Pons (tissue), 1 donor: ENCODE measurements at places on chromosomes 1 and 21.

DNA sequence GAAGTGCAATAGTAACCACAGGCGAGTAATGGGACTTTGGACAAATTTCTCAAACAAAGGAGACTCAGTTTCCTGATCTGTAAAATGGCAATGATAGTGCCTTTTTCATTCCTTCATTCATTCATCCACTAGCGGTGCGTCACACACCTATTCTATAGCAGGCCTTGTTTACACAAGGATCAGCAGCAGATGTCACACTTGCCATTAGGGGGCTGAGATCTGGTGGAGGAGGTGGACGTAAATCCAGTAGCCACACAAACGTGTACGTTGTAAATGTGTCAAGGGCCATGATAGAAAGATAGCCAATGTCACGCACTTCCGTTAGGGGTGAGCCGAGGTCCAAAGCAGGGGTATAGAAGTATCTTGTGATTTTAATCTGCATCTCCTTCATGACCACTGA lies 34.2 kb downstream of the SERINC2 start:
- no peak for DNase-seq

GRCh38 chr21:15373941-15374340 lies 309.1 kb upstream of the NRIP1 start:
- DNase-seq = no peak

- no peak for DNase-seq
These were observed 47.8 kb downstream of the GIPC2 start for GRCh38 chr1:78093560-78093959.

- no peak for DNase-seq
These were observed 8.0 kb downstream of the SYT6 start for GRCh38 chr1:114145504-114146151.

DNA sequence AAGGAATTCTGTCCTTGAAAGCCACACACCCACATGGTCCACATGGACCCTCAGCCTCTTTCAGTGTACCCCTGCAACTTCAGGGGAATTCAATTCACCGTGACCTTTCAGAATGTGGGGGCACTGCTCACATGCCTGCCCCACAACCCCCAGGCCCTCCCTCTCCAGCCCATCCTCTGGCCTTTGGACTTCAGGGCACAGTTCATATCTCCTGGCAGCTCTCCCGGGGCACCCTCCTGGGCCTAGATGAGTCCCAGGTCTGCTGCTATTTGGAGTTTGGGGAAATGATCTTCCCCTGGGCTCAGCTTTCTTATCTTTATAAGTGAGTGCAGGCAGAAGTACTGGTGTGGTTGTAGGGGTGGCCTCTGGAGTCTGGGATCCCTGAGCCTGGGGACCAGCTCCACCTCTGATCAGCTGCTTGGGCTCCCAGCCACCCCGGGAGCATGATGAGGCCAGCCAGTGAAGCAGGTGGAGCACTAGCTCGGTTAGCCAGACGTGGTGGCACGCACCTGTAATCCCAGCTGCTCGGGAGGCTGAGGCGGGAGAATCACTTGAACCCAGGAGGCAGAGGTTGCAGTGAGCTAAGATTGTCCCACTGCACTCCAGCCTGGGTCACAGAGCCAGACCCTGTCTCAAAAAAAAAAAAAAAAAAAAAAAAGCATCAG lies 15.8 kb downstream of the C1orf167 start:
- DNase-seq = no peak

- peak; percentile 37 for DNase-seq
These were observed 14.6 kb upstream of the CAMSAP2 start for GRCh38 chr1:200724064-200724463.

GRCh38 chr21:38080888-38081287 lies 164.6 kb upstream of the KCNJ6 start:
- DNase-seq = no peak

DNA sequence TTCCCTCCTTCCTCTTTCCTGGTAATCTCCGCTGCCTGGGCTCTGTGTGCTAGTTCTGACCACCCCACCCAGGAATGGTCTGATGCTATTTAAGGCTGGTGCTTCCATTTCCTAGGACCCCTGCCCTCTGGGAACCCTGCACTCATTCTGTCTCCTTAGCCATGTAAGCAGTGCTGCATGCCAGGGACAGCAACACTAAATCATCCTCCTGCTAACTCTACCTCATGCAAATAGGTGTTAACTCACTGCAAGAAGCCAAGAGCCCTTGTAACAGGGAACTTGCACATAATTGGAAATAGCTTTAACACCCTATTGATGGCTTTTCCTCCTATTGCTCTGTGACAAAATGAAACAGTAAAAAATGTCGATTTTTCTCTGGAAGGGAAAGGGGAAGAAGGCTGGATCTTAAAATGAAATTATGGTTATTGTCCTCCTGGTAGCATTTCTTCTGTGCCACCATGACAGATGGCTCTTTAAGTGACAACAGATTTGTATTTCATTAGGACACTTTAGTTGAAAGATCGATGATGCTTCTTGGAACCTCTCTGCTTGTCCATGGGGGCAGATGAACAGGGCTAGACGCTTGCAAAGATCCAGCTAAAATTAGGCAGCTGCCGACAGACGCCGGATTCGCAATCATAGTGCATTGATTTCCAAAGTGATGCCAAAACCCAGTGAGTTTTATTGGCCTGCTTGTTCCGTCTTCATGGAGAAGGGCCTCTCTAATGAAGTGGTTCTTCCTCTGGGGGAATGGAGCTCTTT lies 551.7 kb downstream of the MATN1 start:
- no peak for DNase-seq

DNA sequence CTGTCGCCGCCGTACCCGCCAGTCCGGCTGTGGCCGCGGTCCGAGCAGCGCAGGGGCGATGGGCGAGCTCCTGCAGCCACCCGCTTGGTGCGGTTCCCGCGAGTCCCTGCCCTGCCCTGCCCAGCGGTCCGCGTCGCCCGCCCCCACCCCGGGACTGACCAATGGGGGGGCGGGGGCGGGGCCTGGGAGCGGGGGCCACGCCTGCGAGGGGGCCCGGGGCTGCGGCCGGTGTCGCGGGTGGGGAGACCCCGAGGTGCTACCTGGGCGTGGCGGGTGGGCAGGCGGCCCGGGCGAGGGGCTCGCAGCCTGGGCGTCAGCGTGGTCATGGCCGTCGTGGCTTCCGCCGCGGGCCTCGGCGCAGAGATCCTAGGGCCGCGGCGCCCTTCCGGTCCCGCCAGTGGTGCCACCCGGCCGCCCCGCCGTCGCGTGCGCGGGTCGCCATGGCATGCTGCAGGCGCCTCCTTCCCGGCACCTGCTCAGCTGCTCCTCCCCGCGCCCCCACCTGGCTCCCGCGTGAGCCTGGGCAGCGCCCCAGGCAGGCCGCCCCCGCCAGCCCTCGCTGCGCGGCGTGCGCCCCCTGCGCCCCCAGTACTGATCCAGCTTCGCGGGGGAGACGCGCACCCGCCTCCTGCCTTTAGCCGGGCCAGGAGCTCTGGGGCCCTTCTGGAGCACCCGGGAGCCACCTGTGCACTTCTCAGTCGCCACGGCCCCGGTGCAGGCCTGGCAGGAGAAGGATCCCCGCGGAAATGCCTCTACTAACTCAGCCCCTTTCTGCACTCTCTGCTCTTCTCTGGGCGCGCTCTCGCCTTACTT lies at the start of gene BMP8B:
Gene BMP8B, minus strand, starts transcription at position 108 of the 813 bp plus-strand sequence. CDS start 380 bp downstream, outside the sequence.
- DNase-seq = peak; percentile 22

GRCh38 chr1:218171302-218171893 lies 113.7 kb upstream of the RRP15 start:
- DNase-seq = peak; percentile 52

- no peak for DNase-seq
These were observed 28.3 kb downstream of the CCN1 start for GRCh38 chr1:85608851-85609250.

GRCh38 chr1:91850708-91851107 lies 35.2 kb downstream of the TGFBR3 start:
- DNase-seq = no peak

GRCh38 chr1:222357252-222357651 lies 190.7 kb downstream of the HHIPL2 start:
- no peak for DNase-seq

- DNase-seq = no peak
These were observed 203.5 kb downstream of the CAMTA1 start for GRCh38 chr1:6988796-6989195.

- no peak for DNase-seq
These were observed 132.0 kb upstream of the ZBTB40 start for GRCh38 chr1:22319608-22320007.

DNA sequence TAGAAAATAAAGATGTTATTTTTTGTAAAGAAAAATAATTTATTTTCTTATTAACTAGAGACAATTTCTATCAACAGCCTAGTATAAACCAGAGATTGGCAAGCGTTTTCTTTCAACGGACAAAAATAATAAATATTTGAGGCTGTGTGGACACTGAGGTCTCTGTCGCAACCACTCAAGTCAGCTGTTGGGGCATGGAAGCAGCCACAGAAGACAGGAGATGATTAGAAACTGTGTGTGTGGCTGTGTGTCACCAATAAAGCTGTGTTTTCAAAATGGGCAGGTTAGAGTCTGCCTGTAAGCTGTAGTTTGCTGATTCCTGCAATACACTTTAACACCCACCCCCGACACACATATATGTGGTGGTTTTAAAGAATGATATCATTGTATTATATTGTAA lies 200.6 kb upstream of the HMCN1 start:
- no peak for DNase-seq

- peak; percentile 49 for DNase-seq
These were observed 9.3 kb downstream of the KIF21B start for GRCh38 chr1:201013991-201014815.

- no peak for DNase-seq
These were observed 270.8 kb downstream of the FOXD2 start for GRCh38 chr1:47708658-47709018.

- DNase-seq = no peak
These were observed 3.2 kb upstream of the ACTRT2 start for GRCh38 chr1:3018051-3018471.

- no peak for DNase-seq
These were observed 8.9 kb downstream of the CACHD1 start for GRCh38 chr1:64478594-64479470.

GRCh38 chr21:33655588-33656221 lies 13.4 kb downstream of the ITSN1 start:
- no peak for DNase-seq

GRCh38 chr1:217617126-217617525 lies 13.8 kb downstream of the GPATCH2 start:
- DNase-seq = no peak

DNA sequence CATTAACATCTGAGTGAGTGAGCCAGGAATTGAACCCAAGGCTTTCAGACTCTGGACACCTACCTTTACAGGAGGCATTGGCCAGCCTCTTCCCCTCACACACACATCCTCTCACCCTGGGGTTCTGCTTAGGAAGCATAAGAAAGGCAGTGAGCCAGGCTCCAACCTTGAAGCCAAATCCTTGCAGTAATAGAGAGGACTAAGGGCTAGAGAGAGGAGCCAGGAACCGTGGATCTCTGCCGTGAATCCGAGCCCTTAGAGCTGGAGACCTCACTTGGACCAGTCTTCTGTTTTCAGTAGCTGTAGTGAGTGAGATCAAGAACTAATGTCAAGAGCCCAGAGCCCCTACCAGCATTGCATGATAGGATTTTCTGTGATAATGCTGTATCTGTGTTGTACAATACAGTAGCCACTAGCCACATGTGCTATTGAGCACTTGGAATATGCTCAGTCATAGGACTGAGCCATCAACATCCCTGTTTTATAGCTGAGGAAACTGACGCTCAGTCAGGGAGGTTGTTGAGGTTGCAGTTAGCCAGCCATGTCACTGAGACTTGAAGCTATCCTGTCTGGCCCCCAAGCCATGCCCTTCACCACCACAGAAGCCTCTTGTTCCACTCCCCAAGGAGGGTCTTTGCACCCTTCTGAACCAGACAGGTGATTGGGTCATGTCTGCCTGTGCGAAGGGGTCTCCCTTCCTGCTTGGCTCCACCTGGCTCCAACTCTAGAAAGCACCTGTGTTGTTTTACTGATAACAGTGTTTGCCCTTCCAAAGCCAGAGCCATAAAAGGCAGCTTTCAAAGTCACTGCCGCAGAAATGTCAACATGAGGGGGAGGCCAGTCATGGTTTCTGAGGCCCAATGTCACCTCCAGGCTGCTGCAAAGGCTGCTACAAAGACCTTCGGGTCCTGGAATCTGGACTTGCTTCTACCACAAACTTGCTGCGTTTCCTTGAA lies 101.1 kb upstream of the JUN start:
- DNase-seq = no peak

GRCh38 chr1:224182057-224182865 lies 779 bp upstream of the DEGS1 start:
- DNase-seq = peak; percentile 15

GRCh38 chr1:203996126-203996525 lies 76.8 kb upstream of the SOX13 start:
- peak; percentile 77 for DNase-seq

GRCh38 chr1:218304281-218305039 lies 19.4 kb downstream of the RRP15 start:
- DNase-seq = no peak

GRCh38 chr1:159897962-159898361 lies 2.0 kb downstream of the CFAP45 start:
- peak; percentile 40 for DNase-seq

GRCh38 chr1:95625224-95625623 lies 391.2 kb downstream of the RWDD3 start:
- DNase-seq = no peak

GRCh38 chr1:154747740-154748404 lies 122.2 kb downstream of the KCNN3 start:
- DNase-seq = no peak

DNA sequence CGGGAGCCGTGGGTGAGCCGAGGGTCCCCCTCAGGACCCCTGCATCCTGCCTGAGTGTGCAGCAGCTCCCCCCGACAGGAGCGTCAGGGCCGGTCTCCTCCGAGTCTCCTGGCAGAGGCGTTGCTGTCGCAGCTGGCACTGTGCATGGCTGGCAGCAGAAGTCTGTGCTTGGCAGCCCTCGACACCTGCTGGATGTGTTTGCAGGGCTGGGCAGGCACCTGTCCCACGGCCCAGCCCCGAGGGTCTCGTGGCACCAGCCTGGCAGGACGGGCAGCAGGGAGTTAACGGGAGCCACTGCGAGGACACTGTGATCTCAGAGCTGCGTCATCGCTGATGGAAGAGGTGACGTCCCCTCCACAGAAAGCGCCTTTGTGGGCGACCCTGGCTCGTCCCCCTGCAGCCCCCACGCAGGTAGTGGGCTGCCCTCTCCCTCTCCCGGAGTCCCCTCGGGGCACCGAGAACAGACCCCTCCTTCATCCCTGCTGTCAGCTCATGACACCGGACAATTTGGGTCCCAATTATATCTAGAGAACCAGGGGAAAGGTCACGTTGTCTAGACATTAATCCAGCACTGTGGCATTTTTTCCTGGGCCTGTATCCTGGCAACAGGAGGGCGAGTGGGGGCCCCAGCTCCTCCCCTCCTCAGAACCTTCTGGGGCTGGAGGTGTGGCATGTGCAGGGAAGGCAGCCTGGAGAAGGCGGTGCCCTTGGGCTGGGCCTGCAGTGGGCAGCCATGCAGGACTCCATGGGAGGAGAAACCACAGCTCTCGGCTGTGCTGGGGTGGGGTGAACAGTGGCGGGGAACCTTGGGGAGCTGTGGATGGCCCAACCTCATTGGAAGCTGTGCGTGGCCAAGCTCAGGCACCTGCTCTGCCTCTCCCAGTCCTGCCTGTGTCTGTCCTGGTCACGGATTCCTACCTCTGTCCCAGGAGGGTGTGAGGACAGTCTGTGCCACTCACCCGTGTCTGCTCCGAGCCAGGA lies 15.4 kb downstream of the COL18A1 start:
- DNase-seq = no peak

- no peak for DNase-seq
These were observed 96.9 kb downstream of the ADSS2 start for GRCh38 chr1:244354810-244355278.
